ENCODE measurements at places on chromosomes 7 and 10. TPM values are rescaled to one million over a fixed set of nuclear protein-coding genes. Genes with fewer than 3 reads are reported as not detected.

The NUPR2 gene
- total RNA-seq, result not detected

The KCTD7 gene
- total RNA-seq, result 10.1 TPM

The CAV1 gene
- total RNA-seq, result 541 TPM

The ODAD2 gene
- 3.5 TPM for total RNA-seq

The CYP2E1 gene
- 0.37 TPM for total RNA-seq

The SPDYE8 gene
- not detected for total RNA-seq

The NAT16 gene
- under 0.01 TPM for total RNA-seq

The ZCWPW1 gene
- 1.4 TPM for total RNA-seq

All from uterine smooth muscle cell (primary cell).